Urinary bladder (tissue), 4 donors: ENCODE measurements at places on chromosomes 6 and 20. TPM values are rescaled to one million over a fixed set of nuclear protein-coding genes. Genes with fewer than 3 reads are reported as not detected.

The XKR7 gene
- total RNA-seq, result 0.05 TPM

The SLC22A7 gene
- not detected for total RNA-seq

The TFAP2C gene
- 1.8 TPM for total RNA-seq

The RBBP8NL gene
- total RNA-seq, result 0.69 TPM

The BTNL2 gene
- total RNA-seq, result not detected

The KCNB1 gene
- 3.5 TPM for total RNA-seq

The HLA-G gene
- not detected for total RNA-seq

The SAMD10 gene
- total RNA-seq, result 1.8 TPM

The POU5F1 gene
- total RNA-seq, result 3.0 TPM

The CLIC5 gene
- total RNA-seq, result 4.3 TPM

The HLA-DOB gene
- 0.42 TPM for total RNA-seq

- no peak for DNase-seq
These were observed 46.8 kb downstream of the C6orf15 start for GRCh38 chr6:31065556-31065955.

- DNase-seq, result no peak
These were observed 37.0 kb downstream of the BPIFB1 start for GRCh38 chr20:33320006-33320405.

DNA sequence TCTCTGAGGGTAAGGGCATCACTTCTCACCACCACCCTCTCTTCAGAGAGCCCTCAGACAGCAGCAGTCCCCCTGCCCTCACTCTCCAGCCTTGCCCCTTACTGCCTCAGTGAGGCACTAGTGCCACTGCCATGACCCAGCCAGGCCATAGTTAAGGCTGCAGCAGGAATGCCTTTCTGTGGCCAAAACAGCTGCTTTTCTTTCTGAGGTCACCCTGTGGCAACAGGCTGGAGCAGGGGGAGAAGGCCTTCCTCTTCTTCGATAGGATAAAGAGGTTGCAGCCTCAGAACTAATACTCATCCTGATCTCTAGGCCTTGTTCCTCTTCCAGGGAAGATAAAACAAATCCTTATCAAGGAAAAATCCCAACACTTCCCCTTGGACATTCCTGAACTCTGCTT lies 56.8 kb upstream of the ECI2 start:
- no peak for DNase-seq

DNA sequence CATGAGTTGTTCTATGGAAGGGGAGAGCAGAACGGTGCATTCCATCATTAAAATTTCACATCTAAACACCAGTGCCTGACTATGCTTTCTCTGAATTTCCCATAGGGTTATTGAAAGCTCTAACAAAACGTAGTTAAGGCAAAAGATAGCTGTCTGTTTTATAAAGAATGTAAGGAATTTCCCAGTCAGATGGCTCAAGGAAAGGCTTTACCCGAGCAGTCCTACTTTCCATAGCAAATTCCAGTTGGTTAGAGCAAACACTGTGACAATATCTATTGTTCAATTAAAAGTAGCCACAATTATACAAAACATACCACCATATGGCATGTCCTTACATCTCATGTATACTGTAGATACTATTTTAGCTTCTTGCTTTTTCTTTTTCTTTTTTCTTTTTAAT lies 1059.5 kb upstream of the FLRT3 start:
- no peak for DNase-seq

DNA sequence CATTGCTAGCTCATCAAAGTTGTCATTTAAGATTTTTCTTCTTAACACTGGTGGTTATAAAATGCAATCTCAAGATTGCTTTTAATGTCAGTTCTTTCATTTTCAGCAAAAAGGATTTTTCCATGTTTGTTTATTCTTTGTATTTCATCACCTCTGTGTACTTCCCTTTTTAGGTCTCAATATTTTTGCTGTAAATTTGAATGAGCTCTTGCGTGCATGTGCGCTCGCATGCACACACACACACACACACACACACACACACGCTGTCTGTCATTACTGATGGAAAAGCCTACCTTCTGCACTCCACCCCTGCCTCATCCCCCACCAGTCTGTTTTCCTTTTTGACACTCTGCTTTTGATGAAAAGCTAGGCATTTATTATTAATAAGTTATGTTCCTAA lies 85.3 kb upstream of the FYN start:
- DNase-seq, result no peak

GRCh38 chr20:62637110-62637509 lies 5.2 kb upstream of the SLCO4A1 start:
- no peak for DNase-seq

DNA sequence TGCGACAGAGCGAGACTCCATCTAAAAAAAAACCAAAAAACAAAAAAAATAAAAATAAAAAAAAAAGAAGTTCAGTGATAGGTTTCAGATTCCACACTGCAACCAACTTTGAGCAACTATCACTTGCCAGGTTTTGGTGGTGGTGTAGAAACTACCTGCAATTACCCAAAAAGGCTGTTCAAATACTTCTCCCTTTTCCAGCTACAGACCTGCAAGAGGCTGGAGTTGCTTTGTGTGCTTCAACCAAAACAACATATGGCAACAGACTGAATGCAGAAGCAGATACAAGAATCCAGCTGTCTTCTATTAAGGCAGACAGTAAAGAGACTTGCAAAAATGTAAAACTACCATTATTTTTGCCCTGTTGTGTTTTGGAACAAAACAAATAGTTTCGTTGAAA lies 9.3 kb upstream of the BCAS1 start:
- no peak for DNase-seq

- no peak for DNase-seq
These were observed 30.9 kb upstream of the AVP start for GRCh38 chr20:3115190-3116107.

GRCh38 chr20:3082306-3082951 lies 2.1 kb downstream of the AVP start:
- no peak for DNase-seq

GRCh38 chr6:3819161-3820110 lies 29.7 kb upstream of the FAM50B start:
- DNase-seq, result no peak

DNA sequence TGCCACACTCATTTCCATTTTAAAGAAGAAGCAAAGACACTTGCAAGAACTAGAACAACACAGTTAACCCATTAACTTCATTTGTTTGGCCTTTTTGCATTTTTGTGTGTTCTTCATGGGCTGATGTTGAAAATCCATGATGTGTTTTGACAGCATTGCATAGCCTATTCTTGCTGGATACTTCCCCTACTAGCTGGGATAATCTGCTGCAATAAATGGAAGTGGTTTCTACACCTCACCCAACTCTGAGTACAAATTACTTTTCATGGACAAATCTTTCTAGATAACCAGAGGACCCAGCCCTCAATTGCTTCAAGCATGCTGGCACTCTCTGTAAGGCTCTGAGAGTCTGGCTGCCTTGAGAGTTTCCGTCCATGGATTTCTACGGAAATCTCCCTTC lies 26.5 kb downstream of the CST9L start:
- DNase-seq, result no peak

GRCh38 chr6:140857739-140858380 lies 1274.9 kb upstream of the GJE1 start:
- no peak for DNase-seq

DNA sequence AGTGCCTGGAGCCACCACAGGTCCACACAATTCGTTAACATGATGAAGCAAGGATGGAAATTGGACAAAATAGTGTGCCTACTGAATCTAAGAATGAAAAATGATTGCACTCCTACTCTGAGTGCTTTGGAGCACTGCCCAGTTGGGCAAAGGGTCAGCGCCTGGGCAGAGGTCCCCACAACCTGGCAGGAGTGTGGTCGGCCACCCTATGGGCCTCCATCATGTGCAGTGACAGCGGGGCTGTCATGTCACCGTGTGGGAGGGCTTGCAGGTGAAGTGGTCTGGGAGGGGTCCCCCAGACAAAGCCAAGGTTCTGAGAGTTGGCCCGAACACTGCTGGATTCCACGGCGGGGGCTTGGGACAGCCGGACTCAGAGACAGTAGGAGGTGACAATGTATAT lies 36.2 kb upstream of the CD93 start:
- no peak for DNase-seq

- DNase-seq, result no peak
These were observed 28.3 kb upstream of the B3GAT2 start for GRCh38 chr6:70985156-70985555.

GRCh38 chr6:79042088-79042798 lies 35.8 kb downstream of the PHIP start:
- DNase-seq, result no peak

DNA sequence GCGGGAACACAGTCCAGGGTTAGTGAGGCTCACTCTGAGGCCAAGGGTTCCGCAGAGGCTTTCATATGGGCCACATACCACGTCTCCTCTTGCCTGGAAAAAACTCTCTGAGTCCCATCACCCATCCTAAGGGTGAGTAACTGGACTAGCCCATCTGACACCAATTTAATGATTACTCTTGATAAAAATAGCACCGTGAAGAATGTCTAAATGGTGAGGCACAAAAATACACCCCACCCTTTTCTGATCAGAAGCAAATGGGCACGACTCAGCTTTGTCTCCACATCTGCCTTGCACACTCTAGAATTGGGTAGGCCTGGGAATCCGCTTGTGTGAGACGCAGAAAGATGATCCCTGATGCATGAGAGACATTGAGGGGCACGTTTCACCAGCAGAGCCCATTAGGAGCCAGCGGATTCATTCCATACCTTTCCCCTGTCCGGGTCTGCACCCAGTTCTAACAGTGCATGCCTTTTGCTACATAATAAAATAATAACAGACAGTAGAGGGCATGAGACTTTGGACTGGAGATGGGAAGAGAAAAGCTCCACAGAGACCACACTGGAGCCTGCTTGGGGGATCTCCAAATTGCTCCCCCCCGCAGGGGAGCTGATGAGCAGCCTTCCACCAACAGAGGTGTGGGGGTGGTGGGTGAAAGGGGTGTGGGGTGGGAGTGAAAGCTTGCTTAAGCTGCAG lies 110.0 kb upstream of the KCNK16 start:
- no peak for DNase-seq

DNA sequence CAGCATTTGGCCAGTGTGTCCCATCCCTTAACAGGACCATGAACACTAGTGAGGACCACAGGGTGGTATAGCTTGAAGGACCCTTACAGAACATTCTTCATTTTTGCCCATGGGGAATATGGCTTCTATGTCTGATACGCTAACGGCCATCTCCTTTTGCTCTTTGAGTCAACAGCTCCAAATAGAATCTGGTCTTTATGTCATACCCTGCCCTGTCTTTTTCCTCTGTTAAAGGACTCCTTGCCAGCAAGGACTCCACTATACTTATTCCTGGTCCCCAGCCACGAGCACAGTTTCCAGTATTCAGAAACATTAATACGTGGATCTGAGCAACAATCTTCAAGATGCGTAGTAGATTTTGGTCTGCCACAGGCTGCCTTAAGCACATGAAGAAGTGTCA lies 22.5 kb downstream of the SERPINB1 start:
- DNase-seq, result no peak

DNA sequence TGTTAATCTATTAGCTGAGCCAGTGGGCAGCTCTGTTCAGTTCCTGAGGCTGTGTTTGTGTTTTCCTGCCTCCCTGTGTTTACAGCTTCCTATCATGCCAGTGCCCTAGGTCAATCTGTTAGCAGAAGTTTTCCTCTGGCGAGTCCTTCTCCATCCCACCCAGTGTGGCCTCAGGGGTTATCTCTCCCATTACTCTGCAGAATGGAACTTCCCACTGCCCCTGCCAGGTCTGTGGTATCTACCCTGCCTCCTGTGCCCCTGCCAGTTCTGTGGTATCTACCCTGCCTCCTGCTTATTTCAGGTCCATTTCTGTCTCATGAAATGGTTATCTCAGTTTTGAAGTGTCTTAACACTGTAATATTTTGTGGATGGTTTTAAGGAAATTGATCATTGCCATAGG lies 63.1 kb downstream of the SLX4IP start:
- no peak for DNase-seq

DNA sequence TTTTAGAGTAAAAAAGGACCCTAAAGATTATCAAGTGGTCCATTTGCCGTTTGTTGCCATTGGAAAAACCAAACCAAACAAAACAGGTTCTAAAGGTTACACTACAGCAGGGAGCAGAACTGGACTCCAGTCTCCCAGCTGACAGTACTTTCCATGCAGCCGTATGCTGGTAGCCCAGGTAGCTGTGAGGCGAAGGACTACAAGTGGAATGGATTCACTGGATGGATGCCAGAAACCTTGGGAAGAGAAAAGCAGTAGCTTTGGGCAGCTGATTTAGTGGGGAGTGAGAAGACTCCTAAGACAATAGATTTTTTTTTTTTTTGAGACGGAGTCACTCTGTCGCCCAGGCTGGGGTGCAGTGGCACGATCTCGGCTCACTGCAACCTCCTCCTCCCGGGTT lies 88.3 kb downstream of the SASH1 start:
- DNase-seq, result no peak

GRCh38 chr20:53764415-53764800 lies 170.8 kb upstream of the ZNF217 start:
- no peak for DNase-seq

- DNase-seq, result no peak
These were observed 113.9 kb downstream of the PRDM1 start for GRCh38 chr6:106199998-106200397.

DNA sequence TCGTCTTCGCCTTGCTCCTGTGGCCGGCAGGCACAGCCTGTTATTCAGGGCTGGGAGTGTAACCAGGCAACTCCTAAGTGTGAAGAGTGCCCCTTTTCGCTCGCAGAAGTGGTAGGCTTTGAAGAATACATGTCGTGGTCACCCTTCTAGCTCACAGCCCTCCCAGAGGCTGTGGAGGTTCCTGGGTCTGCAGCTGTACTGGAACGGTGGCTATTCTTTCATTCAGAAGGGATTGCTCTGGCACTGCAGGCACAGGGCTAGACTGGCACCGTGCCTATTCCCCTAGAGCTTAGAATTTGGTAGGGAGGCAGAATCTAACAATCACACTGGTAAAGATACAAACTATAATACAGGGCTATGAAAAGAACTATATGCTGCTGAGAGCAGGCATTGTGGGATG lies 1.1 kb upstream of the SRSF12 start:
- DNase-seq, result no peak

DNA sequence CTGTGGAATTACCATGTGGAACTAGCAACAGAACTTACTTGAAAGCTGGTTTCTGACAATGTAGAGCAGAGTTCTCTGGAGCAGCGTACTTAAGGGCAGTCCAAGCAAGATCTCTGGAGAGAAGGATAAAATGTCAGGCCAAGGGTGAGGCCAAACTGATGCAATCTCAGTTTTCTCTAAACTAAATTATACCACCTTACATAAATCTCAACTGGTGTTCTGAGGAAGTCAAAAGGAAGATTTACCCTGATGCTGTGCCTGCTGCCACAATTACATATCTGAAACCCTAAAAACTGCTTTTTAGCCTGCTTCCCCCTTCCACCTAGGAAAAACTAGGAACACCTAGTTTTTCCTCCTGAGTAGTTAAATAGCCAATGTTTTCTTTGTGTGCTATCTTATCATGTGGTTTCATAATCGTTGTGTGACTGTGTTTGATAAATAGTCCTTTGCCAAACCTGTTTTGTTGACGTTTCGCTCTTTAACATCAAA lies 28.1 kb downstream of the NCOA7 start:
- no peak for DNase-seq

- DNase-seq, result no peak
These were observed 44.9 kb upstream of the TLDC2 start for GRCh38 chr20:36830791-36831691.

- DNase-seq, result no peak
These were observed 36.6 kb upstream of the HIVEP1 start for GRCh38 chr6:11975353-11975977.
